ENCODE measurements at places on chromosomes 2 and 18.

- H3K36me3 ChIP-seq: no peaks in the 10 kb centered on the region
- no peaks in the 10 kb centered on the region for H3K27me3 ChIP-seq
- H3K4me1 ChIP-seq: no peaks in the 10 kb centered on the region
- H3K4me3 ChIP-seq: no peak overlapping the region
These were observed 128.3 kb upstream of the ETAA1 start for GRCh38 chr2:67268797-67269196.

GRCh38 chr18:46641917-46642316 lies 15.1 kb downstream of the LOXHD1 start:
- H3K27ac ChIP-seq: no peak overlapping the region
- H3K36me3 ChIP-seq: no peaks in the 10 kb centered on the region
- H3K4me3 ChIP-seq: no peak overlapping the region
- H3K4me1 ChIP-seq: no peaks in the 10 kb centered on the region
- DNase-seq: no peak
- no peaks in the 10 kb centered on the region for H3K27me3 ChIP-seq

GRCh38 chr2:230714136-230714480 lies 1.5 kb downstream of the CAB39 start:
- H3K27me3 ChIP-seq: no peaks in the 10 kb centered on the region
- DNase-seq: no peak
- H3K36me3 ChIP-seq: no peaks in the 10 kb centered on the region
- H3K27ac ChIP-seq: peak overlapping the region; percentile 98

GRCh38 chr2:169118060-169118459 lies 48.7 kb downstream of the DHRS9 start:
- H3K36me3 ChIP-seq: no peaks in the 10 kb centered on the region
- no peaks in the 10 kb centered on the region for H3K4me1 ChIP-seq
- no peak overlapping the region for H3K4me3 ChIP-seq
- no peak for DNase-seq

DNA sequence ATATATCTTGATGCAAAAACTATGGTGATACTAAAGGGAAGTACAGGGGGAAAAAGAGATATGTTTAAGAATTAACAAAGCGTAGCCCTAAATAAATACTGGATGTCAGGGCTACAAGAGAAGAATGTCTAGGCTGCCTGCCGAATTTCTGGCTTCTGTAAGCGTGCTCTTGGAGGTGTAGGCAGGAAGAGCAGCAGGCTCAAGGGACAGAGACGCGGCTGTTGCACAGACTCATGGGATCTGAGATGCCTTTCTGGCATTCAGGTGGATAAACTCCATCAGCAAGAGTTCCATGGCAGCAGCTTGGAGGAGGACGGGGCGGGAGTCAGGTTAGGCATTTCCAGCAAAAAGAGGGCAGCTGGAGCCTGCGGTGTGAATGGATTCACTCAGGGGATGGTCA lies 123.2 kb upstream of the TWIST2 start:
- no peak for DNase-seq
- no peaks in the 10 kb centered on the region for H3K36me3 ChIP-seq
- H3K4me3 ChIP-seq: no peak overlapping the region
- no peaks in the 10 kb centered on the region for H3K4me1 ChIP-seq
- no peak overlapping the region for H3K27ac ChIP-seq
- no peaks in the 10 kb centered on the region for H3K27me3 ChIP-seq

- no peaks in the 10 kb centered on the region for H3K27me3 ChIP-seq
- H3K4me1 ChIP-seq: no peaks in the 10 kb centered on the region
- H3K4me3 ChIP-seq: no peak overlapping the region
These were observed 21.0 kb downstream of the MROH2A start for GRCh38 chr2:233799087-233799665.

- no peak overlapping the region for H3K27ac ChIP-seq
- H3K27me3 ChIP-seq: no peaks in the 10 kb centered on the region
- DNase-seq: no peak
- no peaks in the 10 kb centered on the region for H3K36me3 ChIP-seq
- no peak overlapping the region for H3K4me3 ChIP-seq
These were observed 33.1 kb downstream of the MGAT4A start for GRCh38 chr2:98697651-98698337.
